ENCODE measurements at places on chromosomes 11 and 22.

DNA sequence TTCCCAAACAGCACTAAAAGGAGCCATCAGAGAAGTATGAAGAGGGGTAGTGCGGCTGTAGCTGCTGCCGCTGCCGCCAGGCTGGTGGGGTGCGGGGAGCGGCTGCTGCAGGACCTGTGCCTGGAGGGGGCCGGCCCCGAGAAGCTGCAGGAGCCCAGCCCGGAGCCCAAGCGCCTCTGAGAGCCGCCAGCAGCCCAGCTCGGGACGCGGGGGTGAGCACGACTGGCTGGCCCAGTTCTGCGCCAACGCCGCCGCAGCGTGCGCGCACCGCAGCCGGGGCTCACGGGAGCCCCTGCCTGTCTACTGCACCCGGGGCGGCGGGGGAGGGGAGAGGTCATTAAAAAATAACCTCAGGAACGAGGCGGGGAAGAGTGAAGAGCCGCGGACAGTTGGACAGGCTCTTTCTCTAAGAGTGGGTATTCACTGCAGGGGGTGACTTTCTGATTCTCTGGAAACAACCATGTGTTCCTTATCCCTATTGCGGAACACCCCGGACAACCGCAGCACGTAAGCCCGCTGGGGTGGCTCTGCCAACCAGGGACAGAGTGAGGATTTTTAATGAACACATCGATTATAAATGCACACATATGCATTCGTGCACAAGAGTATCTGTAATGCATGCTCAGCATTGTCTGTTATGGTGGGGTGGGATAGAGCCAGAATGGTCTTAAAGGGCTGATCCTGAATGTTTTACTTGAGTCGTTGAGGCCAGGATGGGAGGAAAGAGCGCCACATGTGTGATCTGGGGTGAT is 453 bp downstream of the GAS2 start:
- no peak for DNase-seq

- no peak for DNase-seq
These were observed 16.4 kb upstream of the TESMIN start for GRCh38 chr11:68767672-68768071.

GRCh38 chr11:127627204-127627603 is 626.6 kb upstream of the KIRREL3 start:
- DNase-seq: no peak

GRCh38 chr11:9250139-9250582 is 15.0 kb downstream of the DENND5A start:
- DNase-seq: no peak

- DNase-seq: no peak
These were observed 6.1 kb upstream of the STIM1 start for GRCh38 chr11:3849297-3849874.

Measured in AG04450 (cell line).